ENCODE measurements at places on chromosomes 4 and X.
A peak's percentile ranks its signal among the peaks of the same experiment; 100 is the strongest.

- no peak for DNase-seq
Observed at GRCh38 chr4:84750260-84750959, 167.5 kb downstream of the CDS1 start.

DNA sequence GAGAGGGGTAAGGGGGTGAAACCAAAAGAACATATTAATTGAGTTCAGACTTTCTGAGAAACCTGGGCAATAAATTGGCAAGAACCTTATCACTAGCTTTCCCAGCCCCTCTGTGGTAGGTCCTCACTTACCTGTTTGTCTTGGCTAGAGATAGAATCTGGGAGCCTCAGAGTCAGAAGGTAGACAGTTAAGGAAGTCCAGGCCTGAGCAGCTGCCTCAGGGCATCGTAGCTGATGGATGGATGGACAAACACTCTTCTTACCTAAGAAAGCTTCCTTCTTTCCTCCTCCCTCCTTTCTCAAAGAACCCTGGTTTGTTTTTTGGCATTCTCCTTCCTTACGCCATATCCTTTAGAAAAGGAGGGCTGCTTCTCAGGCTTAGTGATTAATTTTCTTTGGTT is 24.4 kb downstream of the FRAS1 start:
- no peak for DNase-seq

- no peak for DNase-seq
Observed at GRCh38 chr4:176435901-176436292, 116.1 kb downstream of the SPCS3 start.

GRCh38 chr4:185399466-185399865 is 2.8 kb downstream of the ANKRD37 start:
- no peak for DNase-seq

DNA sequence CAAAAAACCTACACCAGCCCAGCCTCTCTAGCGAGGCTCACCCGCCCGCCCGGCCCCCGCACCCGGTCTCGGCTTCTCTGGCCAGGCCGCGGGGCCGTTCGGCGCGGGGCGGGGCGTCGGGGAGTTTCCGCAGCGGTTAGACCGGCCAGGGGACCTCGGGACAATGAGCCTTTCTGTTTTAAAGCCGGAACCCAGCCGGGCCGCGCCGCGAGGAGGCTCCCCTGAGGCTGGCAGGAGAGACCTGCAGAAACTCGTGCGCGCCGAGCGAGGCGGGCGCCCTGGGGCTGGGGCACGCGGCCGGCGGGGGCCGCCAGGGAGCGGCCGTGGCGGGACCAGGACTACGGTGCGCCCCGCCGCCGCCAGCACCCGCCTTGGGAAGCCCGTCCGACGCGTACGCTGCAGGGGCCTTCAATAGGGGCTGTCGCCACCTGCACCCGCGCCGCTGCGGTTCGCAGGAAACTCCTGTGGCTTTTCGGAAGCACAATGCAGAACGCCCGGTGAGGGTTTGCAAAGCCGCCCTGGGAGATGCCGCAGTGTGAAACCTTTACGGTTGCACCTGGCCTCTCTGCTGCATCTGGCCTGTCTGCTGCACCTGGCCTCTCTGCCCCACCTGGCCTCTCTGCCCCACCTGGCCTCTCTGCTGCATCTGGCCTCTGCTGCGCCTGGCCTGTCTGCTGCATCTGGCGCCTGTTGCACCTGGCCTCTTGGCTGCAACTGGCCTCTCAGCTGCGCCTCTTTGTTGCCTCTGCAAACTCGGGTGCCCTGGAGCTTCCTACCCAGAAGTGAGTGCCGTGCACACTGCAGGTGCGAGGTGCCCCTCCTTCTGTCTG is 63.9 kb downstream of the TRAPPC11 start:
- DNase-seq = no peak

DNA sequence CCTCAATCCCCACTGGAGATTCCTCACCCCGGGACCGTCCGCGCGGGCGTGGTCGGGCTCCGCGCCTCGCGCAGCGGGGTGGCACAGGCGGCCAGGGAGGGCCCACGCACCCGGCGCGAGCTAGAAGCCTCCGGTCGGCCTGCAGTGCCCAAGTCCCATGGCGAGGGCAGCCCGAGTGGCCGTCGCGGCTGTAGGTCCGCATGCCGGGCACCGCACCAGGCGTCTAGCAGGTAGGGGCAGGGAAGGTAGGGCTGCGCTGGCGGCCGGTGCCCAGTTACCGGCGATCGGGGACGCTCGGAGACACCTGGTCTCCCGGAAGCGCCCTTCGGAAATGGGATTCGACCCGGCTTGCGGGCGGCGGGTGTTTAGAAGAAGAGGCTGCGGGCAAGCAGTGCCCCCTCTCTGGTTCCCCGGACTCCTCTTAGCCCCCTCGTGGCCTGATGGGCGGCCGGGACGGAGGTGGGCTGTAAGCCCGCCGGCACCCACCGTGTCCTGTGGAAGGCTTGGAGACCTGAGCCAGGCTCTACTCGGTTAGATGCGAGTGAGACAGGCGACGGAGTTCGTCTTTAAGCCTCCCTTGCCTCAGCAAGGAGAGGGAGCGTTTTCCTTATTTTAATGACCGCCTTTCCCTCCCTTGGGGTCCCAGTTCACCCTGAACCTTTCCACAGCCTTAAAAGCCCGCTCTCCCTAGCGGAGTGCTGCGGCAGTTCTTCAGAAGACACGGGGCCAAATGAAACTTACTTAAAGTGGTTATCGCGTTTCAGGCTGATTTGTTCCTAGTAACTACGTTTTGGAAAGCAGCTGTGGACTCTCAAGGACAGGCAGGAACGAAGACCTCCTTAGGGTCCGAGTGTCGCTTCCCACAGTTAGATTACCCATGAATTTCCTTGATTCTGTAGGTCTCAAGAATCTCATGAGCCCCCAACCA is 821 bp downstream of the SLITRK2 start:
- DNase-seq = no peak

GRCh38 chr4:23114538-23114937 is 421.8 kb downstream of the GBA3 start:
- DNase-seq = no peak

- DNase-seq = no peak
Observed at GRCh38 chrX:56429581-56429980, 133.8 kb upstream of the UBQLN2 start.

DNA sequence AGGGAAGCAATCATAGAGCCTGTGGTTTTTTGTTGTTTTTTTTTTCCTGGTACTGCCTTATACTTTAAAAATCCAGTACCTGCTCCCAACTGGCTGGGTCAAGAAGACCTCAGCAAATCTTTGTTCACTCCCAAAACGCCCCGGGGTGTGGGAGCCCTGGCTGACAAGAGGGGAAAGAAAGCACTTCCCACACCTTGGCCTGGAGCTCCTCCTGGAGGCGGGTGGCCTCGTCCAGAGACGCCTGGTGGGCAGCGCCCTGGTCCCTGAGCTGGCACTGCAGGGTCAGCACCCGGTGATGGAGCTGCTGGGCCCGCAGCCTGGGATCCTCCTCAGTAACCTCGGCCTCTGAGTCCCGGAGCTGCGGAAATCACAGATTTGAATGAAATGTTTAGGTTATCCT is 38.2 kb downstream of the C4orf50 start:
- no peak for DNase-seq

- DNase-seq = no peak
Observed at GRCh38 chrX:39633293-39633692, 464.5 kb downstream of the BCOR start.

DNA sequence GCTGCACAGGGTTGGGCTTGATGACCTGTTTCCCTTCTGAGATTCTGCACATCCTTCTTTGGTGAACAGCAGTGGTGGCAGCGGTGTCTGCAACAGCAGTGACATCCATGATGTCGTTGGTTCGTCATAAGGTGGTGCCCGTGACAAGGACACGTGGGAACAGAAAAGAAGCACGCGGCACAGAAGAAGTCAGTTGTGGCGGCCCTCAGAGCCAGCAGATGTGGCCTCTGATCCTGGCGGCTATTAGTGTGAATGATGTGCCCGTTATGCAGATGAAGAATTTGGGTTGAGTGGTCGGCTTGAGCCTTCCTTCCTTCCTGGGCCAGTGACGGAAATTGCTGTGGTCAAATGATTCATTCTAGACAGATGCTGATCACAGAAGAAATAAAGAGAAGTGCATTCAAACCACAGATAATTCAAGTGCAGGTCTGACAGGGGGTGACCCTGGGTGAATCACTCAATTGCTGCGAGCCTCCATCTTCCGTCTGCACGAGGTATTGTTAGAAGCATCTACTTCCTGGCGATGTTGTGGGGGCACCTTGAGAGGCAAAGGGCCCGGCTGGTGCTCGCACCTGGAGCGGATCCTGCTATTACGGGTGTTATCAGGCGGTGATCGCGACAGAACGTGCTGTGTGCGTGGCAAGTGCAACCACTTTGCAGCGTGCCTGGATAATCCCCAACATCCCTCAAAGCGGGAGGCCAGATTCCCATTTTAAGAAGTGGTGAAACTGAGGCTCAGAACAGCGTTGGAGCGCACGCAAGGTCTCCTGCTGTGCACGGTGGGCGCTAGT is 215.2 kb upstream of the PSAPL1 start:
- DNase-seq = peak; percentile 15

GRCh38 chrX:14032406-14032805 is 2.7 kb upstream of the GEMIN8 start:
- peak; percentile 20 for DNase-seq

- no peak for DNase-seq
Observed at GRCh38 chr4:4712800-4713528, 146.5 kb upstream of the MSX1 start.

- DNase-seq = no peak
Observed at GRCh38 chr4:165635951-165636350, 237.1 kb upstream of the TLL1 start.

DNA sequence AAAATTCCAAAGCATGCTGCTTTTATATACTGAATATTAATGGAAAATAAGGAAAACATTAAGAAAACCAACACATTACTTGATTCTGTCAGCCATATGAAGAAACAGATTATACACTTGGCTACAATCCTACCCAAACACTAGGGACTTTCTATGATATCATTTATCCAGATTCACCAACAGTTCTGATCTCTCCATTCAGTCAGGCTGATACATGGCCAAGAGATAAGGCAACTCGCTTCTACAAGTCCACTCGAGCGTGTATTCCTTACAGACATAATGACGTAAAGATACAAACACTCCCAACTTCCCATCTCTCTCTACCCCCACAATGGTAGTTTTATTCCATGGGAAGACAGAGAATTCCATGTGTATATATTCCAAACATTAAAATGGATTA is 44.5 kb downstream of the NEK1 start:
- no peak for DNase-seq

GRCh38 chr4:184012937-184013336 is 107.8 kb downstream of the STOX2 start:
- DNase-seq = no peak

GRCh38 chr4:40331101-40331745 is 3.9 kb upstream of the CHRNA9 start:
- DNase-seq = no peak

- DNase-seq = no peak
Observed at GRCh38 chr4:182600093-182600492, 317.1 kb downstream of the DCTD start.

DNA sequence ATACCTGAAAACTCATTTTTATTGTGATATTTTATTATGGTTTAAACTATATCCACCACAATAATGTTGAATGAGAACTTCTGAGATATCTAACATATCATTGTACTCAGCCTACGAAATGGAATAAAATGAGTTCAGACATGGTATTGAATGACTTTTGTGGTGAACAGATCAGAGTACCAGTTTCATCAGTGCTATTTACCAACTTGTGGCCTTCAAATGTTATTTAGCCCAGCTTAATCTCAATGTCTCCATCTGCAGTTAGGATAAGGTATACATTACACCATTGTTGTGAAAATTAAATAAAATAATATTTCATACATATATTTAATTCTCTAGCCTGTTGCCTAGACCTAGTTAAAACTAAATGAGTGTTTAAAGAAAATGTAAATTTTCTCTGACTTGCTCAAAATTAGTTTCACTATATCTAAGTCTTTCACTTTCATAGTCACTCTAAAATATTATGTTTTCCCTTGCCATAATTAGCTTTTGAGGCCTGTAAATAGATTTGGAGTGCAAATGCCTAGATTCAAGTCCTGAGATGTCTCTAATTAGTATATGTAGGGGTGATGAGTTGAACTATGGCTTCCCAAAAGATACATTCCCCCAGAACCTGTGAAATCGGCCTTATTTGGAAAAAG is 594.2 kb downstream of the STPG2 start:
- DNase-seq = no peak

DNA sequence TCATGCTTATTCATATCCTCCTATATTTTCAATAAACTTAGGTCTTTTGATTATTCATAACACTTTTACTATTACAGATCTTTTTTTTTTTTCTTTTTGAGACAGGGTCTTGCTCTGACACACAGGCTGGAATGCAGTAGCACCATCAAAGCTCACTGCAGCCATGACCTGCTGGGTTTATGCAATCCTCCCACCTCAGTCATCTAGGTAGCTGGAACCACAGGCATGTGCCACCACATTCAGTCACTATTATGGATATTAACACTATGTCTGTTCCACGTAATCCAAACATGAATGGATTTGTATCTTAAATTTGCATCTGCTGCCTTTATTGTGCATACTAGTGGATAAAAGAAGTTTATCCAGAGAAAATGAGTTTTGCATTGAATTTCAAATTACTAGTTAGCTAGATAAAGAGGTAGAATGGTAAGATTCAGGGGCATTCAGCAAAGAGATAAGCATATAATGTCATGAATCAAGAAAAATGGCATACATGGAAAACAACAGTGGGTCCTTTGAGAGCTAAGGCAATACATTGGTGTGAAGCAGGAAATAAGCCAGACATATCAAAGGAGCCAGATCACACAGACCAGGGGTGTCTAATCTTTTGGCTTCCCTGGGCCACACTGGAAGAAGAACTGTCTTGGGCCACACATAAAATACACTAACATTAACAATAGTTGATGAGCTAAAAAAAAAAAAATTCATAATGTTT is 13.9 kb downstream of the ANAPC10 start:
- no peak for DNase-seq

GRCh38 chr4:65482410-65482809 is 187.9 kb downstream of the EPHA5 start:
- no peak for DNase-seq

DNA sequence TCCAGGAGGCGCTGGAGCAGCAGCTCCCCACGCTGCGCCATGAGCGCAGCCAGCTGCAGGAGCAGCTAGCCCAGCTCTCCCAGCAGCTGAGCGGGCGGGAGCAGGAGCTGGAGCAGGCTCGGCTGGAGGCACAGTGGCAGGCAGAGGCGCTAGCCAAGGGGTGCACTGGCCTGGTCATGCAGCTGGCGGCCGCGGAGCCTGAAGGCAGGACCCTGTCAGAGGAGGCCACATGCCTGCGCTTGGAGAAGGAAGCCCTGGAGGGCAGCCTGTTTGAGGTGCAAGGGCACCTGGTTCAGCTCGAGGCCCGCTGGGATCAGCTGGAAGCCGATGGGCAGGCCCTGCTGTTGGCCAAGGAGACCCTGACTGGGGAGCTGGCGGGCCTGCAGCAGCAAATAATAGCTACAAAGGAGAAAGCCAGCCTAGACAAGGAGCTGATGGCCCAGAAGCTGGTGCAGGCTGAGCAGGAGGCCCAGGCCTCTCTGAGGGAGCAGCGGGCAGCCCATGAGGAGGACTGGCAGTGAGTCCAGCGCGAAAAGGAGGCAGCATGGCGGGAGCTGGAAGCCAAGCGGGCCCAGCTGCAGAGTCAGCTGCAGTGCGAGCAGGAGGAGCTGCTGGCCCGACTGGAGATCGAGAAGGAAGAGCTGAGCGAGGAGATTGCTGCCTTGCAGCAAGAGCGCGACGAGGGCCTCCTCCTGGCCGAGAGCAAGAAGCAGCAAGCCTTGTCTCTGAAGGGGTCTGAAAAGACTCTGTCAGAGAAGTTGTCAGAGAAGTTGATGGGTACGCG is 13.6 kb downstream of the SMIM10L2A start:
- DNase-seq = no peak

Measured in stimulated activated CD8-positive, alpha-beta memory T cell treated with anti-CD3 and anti-CD28 coated beads, Interleukin-4, amount 100 ng/mL, for 1 hour (primary cell).